ENCODE measurements at places on chromosomes 7 and 10. TPM values are rescaled to one million over a fixed set of nuclear protein-coding genes. Genes with fewer than 3 reads are reported as not detected.
A peak's percentile ranks its signal among the peaks of the same experiment; 100 is the strongest.

The HOXA10 gene
- not detected for total RNA-seq

The HMX3 gene
- total RNA-seq = not detected

The HGF gene
- total RNA-seq = 1.1 TPM

The SPDYE9 gene
- not detected for total RNA-seq

The ENO4 gene
- total RNA-seq = 1.9 TPM

DNA sequence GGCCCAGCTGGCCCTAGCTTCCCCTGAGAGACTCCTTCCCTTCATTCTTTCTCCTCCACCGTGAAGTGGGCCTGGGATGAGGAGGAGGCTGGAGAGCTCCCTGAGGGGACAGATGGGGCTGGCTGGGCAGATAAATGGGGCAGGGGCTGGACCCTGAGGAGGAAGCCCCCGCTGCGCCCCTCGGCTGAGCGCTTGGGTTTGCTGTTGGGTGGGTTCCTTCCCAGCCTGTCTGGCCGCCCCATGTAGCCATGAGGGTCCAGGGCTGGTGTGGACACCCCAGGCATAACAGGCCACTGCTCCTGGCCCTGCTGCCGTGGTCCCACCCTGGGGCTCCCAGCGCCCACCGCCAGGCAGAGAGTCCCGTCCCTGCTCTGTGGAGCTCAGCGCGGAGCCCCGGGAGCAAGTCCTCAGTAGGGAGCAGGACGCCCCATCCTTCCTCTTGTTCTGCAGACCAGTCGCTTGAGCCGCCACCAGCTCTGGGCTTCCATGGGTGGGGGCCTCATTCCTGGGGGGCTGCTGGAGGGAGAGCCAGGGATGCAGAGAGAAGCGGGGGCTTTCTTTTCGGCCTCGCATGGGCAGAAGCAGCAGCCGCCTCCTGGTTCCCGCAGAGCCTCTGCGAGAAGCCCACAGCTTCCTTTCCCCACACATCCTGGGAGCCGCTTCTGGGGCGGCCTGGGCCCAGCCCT is 266.4 kb upstream of the TCERG1L start:
- no peak for DNase-seq

DNA sequence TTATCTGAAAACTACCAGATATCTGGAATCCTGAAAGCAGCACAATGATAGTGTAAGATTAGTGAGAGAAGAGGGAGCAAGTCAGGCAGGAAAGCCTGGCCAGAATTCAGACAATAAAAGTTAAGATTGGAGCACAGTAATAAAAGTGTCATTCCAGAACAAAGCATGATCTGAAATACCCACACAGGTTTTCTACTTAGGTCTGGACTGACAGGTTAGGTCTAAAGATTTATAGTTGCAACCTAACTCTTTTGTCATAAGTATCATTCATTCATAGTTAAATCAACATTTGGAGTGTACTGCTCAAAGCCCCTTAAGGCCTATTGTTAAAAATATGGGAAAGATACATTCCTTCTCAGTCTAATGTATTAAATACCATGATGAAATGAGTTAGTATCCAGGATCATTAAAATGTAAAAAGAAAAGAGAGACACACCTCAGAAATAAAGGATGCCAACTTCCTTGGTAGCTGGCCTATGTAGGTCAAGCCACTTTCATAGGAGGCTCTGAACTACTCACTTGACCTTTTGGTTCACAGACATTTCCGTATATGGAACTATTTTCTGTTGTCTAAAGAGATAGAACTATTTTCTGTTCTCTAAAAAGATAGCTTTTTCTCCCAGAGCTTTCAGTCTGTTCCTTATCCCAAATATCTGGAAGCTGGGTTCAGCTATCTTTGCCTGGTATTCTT is 105.2 kb downstream of the FAS start:
- no peak for DNase-seq

GRCh38 chr10:59517341-59517899 is 155.1 kb upstream of the FAM13C start:
- no peak for DNase-seq

GRCh38 chr10:79608505-79609375 is 2.0 kb upstream of the SFTPA1 start:
- DNase-seq = peak; percentile 78

DNA sequence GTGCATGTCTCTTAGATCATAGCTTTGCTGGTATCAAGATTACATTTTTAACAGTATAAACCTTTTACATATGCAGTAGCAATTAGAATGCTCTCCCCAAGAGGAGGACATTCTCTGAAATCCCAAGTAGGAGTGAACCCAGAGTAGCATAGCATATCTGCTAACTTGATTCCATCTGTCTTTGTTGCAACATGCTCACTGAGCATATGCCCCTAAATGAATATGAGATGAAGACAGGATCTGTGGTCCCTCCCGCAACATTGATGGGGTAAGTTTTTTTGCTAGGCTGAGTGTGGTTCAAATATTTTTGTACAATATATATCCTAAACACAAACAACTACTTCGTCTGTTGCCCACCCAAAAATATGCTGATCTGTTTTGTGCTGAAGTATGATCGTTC is 534.2 kb upstream of the C7orf33 start:
- no peak for DNase-seq

- peak; percentile 46 for DNase-seq
Measured at GRCh38 chr7:22667562-22668239, 59.3 kb upstream of the IL6 start.

DNA sequence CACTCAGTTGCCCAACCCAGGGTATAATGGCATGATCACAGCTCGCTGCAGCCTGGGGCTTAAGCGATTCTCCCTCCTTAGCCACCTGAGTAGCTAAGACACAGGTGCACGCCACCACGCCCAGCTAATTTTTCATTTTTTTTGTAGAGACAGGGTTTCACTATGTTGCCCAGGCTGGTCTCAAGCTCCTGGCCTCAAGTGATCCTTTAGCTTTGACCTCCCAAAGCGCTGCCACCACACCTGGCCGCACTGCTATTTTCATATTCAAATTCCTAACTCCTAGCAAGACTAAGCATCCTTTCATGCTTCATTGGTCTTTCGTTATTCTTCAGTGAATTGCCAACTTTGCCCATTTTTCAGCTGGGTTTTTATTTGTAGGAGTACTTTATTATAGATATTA is 30.4 kb upstream of the DAGLB start:
- DNase-seq = no peak

GRCh38 chr7:112495156-112495788 is 14.5 kb downstream of the LSMEM1 start:
- DNase-seq = no peak

DNA sequence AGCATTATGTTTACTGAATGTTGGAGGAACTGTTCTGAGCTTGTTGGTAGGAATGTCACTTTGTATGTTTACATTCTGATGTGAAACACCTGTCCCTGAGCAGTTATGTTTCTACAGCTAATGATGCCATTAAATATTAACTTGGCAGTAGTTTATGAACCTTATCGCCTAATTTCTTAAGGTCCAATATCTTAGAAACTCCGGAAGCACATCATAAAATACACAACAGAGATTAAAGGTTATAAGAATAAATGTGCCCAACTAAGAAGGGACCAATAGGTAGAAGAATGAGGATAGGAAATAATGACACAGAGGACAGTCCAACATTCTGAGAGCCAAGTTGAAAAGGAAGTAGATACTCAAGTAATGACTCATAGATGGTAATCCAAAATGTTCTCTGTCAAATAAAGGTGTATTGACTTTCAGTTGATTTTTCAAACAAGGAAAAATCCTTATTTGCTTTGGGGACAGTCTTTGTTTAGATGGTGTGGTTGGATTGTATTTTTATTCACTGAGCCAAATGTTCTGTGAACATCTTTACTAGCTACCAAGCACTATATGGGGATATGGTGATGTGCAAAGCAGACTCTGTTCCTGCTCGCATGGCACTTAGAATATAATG is 31.9 kb downstream of the LCOR start:
- no peak for DNase-seq

GRCh38 chr10:127922675-127923366 is 15.9 kb downstream of the PTPRE start:
- DNase-seq = no peak

DNA sequence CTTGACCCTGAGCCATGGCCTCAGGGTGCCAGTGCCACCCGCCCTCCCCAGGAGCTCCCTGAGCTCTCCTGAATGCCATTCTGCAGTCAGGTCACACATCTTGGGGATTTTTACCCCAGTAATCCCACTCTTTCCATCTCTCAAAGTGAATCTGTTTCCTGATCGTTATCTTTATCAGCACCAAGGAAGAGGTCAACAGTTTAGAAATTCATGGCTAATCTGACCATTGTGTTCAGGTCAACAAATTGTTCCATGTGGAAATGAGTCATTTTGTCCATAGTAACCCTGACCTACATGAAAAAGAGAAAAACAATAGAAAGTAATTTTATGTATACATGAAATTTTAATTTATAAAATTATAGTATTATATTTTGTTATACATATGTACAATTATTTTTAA is 28.8 kb upstream of the ZNF488 start:
- no peak for DNase-seq

GRCh38 chr7:43108255-43109011 is 4.0 kb upstream of the HECW1 start:
- peak; percentile 73 for DNase-seq
